ENCODE measurements at places on chromosomes 3 and 15.

DNA sequence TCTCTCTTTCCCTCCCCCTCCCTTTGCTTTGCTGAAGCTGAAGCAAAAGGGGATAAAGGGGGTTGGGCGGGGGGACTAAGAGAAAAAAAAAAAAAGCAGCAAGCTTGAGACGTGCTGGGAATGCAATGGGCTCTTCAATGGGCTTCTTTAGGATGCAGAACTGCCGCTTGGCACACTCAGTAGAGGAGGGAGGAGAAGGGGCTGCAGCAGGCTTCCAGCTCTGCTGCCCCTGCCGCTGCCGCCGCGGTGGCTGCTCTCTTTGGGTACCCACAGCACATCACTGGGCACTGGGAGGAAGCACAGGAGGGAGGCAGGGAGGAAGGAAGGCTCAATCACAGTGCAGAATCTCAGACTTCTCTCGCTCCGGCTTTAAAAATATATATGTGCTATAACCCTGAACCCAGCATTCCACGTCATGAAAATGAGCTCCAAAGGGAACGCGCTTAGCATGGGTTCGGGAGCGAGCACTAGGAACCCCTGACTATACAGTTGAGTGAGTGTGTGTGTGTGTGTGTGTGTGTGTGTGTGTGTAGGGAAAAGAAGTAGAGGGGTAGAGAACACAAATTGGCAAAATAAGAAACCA, 3.5 kb downstream of the SLITRK3 start:
- no peak for DNase-seq

- DNase-seq, result no peak
Observed at GRCh38 chr15:69415381-69415780, 1.2 kb downstream of the KIF23 start.

DNA sequence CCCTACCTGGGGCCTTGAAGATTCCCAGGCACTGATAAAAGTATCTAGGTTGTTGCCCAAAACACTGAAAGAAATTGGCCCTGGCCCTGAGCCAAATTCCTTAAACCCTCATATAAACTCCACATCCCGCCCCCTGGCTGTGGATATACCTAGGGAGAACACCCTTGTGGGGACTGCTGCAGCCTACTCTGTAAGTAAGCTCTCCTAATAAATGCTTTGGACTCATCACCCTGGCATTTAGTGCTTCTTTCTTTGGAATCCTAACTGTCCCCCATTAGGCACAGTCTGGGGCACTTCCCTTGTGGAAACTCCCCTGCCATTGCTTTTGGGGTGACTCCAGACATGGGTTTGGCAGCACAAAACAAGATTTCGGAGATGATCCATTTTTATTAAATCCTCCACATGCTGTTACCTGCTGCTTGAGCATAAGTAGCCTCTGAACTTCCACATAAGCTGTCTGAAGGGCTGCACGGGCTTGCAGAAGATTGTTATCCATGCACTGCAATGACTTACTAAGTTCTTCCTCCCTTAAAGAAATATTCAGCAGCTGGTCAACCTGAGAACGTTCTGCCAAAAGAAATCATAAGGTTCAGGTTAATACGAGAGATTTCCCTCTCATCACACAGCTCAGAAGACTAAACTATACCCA, 46.4 kb downstream of the ZNF106 start:
- DNase-seq, result no peak

- no peak for DNase-seq
Observed at GRCh38 chr3:134885877-134886621, 91.0 kb downstream of the EPHB1 start.

GRCh38 chr3:160641665-160642309, 35.2 kb upstream of the ARL14 start:
- no peak for DNase-seq

GRCh38 chr15:34366271-34367065, 528 bp downstream of the LPCAT4 start:
- DNase-seq, result no peak

DNA sequence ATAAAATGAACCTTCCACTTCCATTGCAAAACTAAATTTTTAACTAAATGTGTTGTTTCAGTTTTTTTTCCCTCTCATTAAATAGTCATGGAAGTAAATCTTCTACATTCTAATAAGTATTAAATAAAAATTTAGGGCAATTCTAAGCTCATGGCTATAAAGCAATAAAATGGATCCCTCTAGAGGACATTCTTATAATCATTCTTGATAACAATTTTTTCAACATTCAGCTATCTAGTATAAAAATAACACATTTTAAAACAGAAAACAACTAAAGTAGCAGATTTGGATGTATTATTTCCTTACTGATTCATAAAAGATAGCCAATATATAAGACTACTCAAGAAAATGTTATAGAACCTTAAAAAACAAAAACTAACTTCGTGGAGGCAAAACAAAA, 393.1 kb downstream of the PLOD2 start:
- DNase-seq, result no peak

DNA sequence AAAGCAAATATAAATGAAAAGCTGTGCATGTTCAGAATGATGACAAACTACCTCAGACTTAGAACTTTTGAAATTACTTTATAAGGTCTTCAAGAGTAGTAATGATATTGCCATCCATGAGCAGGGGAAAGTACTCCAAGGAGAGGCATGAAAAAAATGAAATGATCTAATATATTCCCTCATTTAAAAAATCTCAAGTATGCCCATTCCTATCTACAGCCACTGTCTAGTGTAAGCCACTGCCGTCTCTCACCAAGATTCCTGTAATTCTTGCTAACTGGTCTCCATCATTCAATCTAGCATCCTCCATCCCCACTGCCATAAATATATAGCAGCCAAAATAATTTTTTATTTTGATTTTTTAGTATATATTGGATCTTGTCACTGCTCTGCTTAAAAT, 258.8 kb downstream of the PLOD2 start:
- DNase-seq, result no peak

GRCh38 chr3:81434161-81434560, 327.3 kb downstream of the GBE1 start:
- no peak for DNase-seq

- DNase-seq, result no peak
Observed at GRCh38 chr3:15217011-15217671, 11.1 kb downstream of the CAPN7 start.

GRCh38 chr3:182698078-182698477, 95.2 kb upstream of the ATP11B start:
- DNase-seq, result no peak

DNA sequence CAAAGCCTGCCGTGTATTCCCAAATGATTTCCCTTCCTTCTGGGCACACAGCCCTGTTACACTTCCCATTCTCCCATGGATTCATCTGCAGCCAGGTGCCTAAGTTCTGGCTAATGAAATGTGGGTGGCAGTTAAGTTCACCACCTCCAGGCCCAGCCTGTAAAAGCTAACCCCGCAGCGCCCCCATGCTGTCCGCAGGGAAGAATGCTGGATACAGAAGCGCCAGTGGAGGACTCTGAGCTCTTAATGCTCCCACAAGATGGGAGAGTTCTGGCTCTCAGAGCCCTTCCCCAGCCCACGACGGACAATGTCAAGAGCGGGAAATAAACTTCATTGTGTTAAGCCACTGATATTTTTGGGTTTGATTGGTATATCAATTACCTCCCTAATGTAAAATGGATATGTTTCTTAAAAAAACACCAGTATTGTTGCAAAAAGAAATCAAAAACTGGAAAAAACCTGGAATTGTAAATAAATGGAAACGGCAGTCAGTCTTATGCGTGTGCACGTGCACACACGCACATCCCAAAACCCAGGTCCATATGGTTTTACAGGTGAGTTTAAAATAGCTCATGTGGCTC, 37.7 kb upstream of the FGD5 start:
- DNase-seq, result no peak

- DNase-seq, result no peak
Observed at GRCh38 chr3:154730186-154730585, 300.2 kb upstream of the GPR149 start.

- DNase-seq, result no peak
Observed at GRCh38 chr3:188396251-188396650, 242.3 kb downstream of the LPP start.

GRCh38 chr3:41327718-41328117, 128.4 kb downstream of the CTNNB1 start:
- DNase-seq, result no peak

GRCh38 chr3:193837347-193837827, 244.4 kb downstream of the OPA1 start:
- DNase-seq, result no peak

DNA sequence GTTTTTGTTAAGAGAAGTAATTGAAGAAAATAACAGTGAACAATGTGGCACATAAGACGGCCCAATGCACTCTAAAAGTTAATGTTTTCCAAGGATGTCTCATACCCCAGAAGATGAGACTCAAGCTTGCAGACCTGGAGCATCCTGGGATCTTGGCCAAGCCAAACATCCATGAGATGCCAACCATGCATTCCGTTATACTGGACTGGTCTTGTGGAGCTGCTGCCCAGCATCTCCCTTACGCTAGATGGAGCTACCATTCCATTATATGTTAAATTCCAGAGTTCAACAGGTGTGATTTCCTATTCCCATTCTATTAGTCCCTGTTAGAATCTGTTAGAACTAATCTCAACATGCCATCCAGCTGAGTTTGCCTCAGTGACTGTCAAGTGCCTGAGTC, 181.8 kb downstream of the PDCD6IP start:
- no peak for DNase-seq

- no peak for DNase-seq
Observed at GRCh38 chr3:119745942-119746341, 36.0 kb upstream of the NR1I2 start.

GRCh38 chr3:45597171-45597570, 2.6 kb downstream of the LIMD1 start:
- no peak for DNase-seq

DNA sequence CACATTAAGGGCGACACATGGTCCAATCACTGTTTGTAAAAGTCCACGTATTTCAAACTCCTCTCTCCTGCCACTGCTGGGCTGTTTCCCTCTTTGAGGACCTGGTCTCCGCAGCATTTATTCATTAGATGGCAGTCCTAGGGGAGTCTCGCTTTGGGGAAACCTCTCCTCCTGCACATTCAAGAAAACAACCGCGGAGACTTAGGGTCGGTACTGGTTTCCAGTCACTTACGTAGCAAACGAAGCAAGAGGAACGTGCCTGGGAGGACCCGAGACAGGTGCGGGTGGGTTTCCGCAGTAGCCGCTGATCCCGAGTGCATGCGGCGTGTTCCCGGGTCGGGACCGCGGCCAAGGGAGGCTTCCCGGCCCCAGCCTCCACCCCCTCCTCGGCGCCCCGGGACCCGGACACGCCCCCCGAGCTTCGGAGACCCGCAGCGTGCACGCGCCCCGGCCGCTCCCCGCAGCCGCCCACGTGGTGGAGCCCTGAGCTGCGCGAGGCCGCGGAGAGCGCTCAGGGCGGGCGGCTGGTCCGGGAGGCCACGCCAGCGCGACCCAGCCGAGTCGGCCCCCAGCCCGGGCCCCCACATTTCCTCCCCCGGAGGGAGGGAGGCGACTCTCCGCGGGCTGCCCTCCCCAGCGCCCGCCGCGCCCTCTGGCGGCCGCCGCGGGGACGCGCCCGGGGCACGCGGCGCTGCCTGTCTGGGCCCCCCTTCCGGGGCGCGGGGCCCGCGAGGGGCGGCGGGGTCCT, 1.1 kb upstream of the IGF1R start:
- DNase-seq, result peak; percentile 32

- no peak for DNase-seq
Observed at GRCh38 chr3:151421938-151422337, 37.4 kb upstream of the P2RY12 start.

- no peak for DNase-seq
Observed at GRCh38 chr3:113231391-113231790, 20.0 kb downstream of the BOC start.

- DNase-seq, result no peak
Observed at GRCh38 chr3:127870156-127870555, 44.9 kb upstream of the KBTBD12 start.

DNA sequence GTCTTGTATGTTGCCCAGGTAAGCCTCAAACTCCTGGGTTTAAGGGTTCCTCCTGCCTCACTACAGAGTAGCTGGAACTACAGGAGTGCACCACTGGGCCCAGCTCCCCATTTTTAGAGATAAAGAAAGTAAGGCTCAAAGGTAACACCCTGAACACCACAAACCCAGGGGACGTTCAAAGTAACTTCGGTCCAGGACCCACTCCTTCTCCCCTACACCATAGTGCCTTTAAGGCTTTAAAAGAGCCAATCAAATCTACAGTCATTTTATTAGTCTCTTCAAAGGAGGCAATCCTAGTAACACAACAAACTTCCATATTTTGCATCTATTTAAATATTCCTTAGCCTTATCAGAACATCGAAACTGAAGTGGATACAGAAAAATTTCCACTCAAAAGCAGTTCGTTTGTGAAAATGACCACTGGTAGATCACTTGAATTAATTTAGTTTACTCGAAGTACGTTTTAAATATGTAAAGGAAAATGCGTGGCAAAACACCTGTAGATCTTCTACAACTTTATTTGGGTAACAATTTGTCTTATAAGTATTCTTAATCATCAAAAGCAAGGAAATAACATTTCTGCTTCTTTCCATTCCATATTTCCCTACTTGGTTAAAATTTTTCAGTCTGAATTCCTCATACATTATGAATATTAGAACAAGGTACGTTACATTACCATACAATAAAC, 1.8 kb downstream of the STAG1 start:
- DNase-seq, result no peak

- DNase-seq, result no peak
Observed at GRCh38 chr3:186105543-186105942, 3.3 kb downstream of the ETV5 start.

DNA sequence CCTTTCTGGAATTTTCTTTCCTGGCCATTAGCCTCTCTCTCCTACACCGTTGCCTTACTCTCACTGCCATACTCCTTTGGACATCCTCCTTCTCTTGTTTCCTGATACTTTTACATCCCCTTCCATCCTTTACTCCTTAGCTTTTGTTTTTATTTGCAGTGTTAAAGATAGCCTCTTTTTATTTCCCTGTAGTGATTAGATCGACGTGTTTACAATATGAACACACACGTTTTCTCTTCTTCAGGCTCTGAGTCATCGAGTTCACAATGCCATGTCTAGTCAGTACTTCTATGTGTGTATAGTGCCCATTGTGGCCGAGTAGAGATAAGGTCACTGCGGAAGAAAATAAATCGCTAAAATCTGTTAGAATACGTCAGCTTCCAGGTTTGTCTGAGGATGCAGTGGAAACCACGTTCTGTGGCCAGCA, 208.5 kb downstream of the LPP start:
- DNase-seq, result no peak

- DNase-seq, result no peak
Observed at GRCh38 chr3:7000501-7000900, 139.6 kb downstream of the GRM7 start.
